Pulmonary artery endothelial cell (primary cell): ENCODE measurements at places on chromosomes 12 and 14. TPM values are rescaled to one million over a fixed set of nuclear protein-coding genes. Genes with fewer than 3 reads are reported as not detected.

LRIG3 gene
- total RNA-seq: 69.8 and 94.0 TPM in 2 replicates

DEPDC4 gene
- 0.20 and 0.56 TPM in 2 replicates for total RNA-seq

SLCO1B1 gene
- not detected in 2 replicates for total RNA-seq

RIMBP2 gene
- not detected in 2 replicates for total RNA-seq

RASSF9 gene
- total RNA-seq: 0.67 and 0.92 TPM in 2 replicates

KCNJ8 gene
- not detected in 2 replicates for total RNA-seq

MYO1H gene
- not detected in 2 replicates for total RNA-seq

IL31 gene
- not detected in 2 replicates for total RNA-seq

CYP27B1 gene
- total RNA-seq: 0.35 and 0.66 TPM in 2 replicates

P2RX2 gene
- not detected in 2 replicates for total RNA-seq

RNU6-7 gene
- not detected in 2 replicates for total RNA-seq

C1QL4 gene
- total RNA-seq: 0.04 and 0.13 TPM in 2 replicates

IKZF4 gene
- total RNA-seq: 0.46 and 0.86 TPM in 2 replicates

CLEC4C gene
- total RNA-seq: not detected in 2 replicates

NTF3 gene
- 0.20 TPM in 1 of 2 replicates, not detected in the other for total RNA-seq

DIO2 gene
- total RNA-seq: 0.13 and 0.28 TPM in 2 replicates

BDKRB1 gene
- not detected in 2 replicates for total RNA-seq

ITGA7 gene
- total RNA-seq: 0.04 and 0.20 TPM in 2 replicates

ADSS1 gene
- 1.2 and 2.8 TPM in 2 replicates for total RNA-seq

NPAS3 gene
- total RNA-seq: 0.07 TPM in 1 of 2 replicates, not detected in the other

OR6C2 gene
- total RNA-seq: not detected in 2 replicates

TBC1D30 gene
- total RNA-seq: 18.8 and 19.9 TPM in 2 replicates

KRT8 gene
- total RNA-seq: 8.8 and 16.0 TPM in 2 replicates

FERMT2 gene
- total RNA-seq: 112 and 125 TPM in 2 replicates

NANOG gene
- total RNA-seq: not detected in 2 replicates

PRH1 gene
- 7.4 and 8.4 TPM in 2 replicates for total RNA-seq

GNG2 gene
- 0.20 TPM in 1 of 2 replicates, not detected in the other for total RNA-seq

DYRK2 gene
- 10.5 and 11.2 TPM in 2 replicates for total RNA-seq

CLMN gene
- 3.6 and 4.8 TPM in 2 replicates for total RNA-seq

SLC10A1 gene
- total RNA-seq: not detected in 2 replicates

ZNF26 gene
- total RNA-seq: 10.8 and 13.2 TPM in 2 replicates

ARHGAP9 gene
- total RNA-seq: under 0.01 TPM in 1 of 2 replicates, not detected in the other

TAS2R7 gene
- total RNA-seq: not detected in 2 replicates

RAD9B gene
- total RNA-seq: 0.25 and 0.40 TPM in 2 replicates

ABHD12B gene
- total RNA-seq: not detected in 2 replicates

HCAR3 gene
- total RNA-seq: not detected in 2 replicates

DUSP6 gene
- total RNA-seq: 209 and 381 TPM in 2 replicates

USP44 gene
- 0.53 and 1.1 TPM in 2 replicates for total RNA-seq

FOXG1 gene
- 0.04 and 0.26 TPM in 2 replicates for total RNA-seq

AQP5 gene
- total RNA-seq: 0.07 and 0.60 TPM in 2 replicates

STAC3 gene
- total RNA-seq: 0.07 and 0.13 TPM in 2 replicates

CAPZA3 gene
- total RNA-seq: not detected in 2 replicates

KRT75 gene
- total RNA-seq: not detected in 2 replicates

VPS33A gene
- 16.4 and 30.0 TPM in 2 replicates for total RNA-seq

PMEL gene
- 0.33 and 0.42 TPM in 2 replicates for total RNA-seq

GPD1 gene
- total RNA-seq: not detected in 2 replicates

TAS2R42 gene
- total RNA-seq: not detected in 2 replicates
